ENCODE measurements at places on chromosomes 4 and X.
A peak's percentile ranks its signal among the peaks of the same experiment; 100 is the strongest.

DNA sequence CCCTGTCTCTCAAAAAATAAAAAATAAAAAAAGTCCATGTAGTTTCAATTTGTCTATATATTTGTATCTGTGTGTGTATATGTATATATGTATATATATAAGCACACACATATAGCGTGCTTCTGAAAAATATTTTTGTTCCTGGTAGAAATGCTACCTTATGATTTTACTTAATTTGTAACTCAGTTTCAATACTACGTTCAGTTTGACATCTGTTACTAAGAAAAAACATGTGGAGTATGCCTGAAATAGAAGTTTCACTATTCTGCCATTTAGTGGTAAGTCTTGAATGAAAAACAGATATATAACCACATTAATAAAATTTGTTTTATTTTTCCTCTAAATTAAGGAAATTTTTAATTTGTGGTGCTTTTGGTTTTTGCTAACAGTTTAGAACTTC lies 14.2 kb downstream of the FSTL5 start:
- H3K27me3 ChIP-seq, result no peaks in the 10 kb centered on the region
- H3K4me3 ChIP-seq, result no peak overlapping the region

- H3K36me3 ChIP-seq, result no peaks in the 10 kb centered on the region
- H3K27me3 ChIP-seq, result no peaks in the 10 kb centered on the region
- peaks cover 5% of the 10 kb centered on the region for H3K4me1 ChIP-seq
- no peak overlapping the region for H3K4me3 ChIP-seq
- no peak for DNase-seq
- H3K27ac ChIP-seq, result no peak overlapping the region
These were observed 230.7 kb downstream of the NR3C2 start for GRCh38 chr4:148211533-148211932.

- no peak overlapping the region for H3K4me3 ChIP-seq
- H3K27me3 ChIP-seq, result no peaks in the 10 kb centered on the region
- no peaks in the 10 kb centered on the region for H3K4me1 ChIP-seq
These were observed 64.8 kb upstream of the CXXC4 start for GRCh38 chr4:104559502-104559901.

GRCh38 chr4:138310498-138310897 lies 68.3 kb upstream of the SLC7A11 start:
- no peak for DNase-seq
- H3K27ac ChIP-seq, result no peak overlapping the region
- H3K4me3 ChIP-seq, result no peak overlapping the region
- H3K27me3 ChIP-seq, result no peaks in the 10 kb centered on the region
- H3K4me1 ChIP-seq, result no peaks in the 10 kb centered on the region

GRCh38 chr4:107631560-107631959 lies 88.5 kb downstream of the PAPSS1 start:
- H3K36me3 ChIP-seq, result peaks cover 18% of the 10 kb centered on the region
- no peak overlapping the region for H3K4me3 ChIP-seq
- H3K4me1 ChIP-seq, result no peaks in the 10 kb centered on the region
- H3K27me3 ChIP-seq, result no peaks in the 10 kb centered on the region

DNA sequence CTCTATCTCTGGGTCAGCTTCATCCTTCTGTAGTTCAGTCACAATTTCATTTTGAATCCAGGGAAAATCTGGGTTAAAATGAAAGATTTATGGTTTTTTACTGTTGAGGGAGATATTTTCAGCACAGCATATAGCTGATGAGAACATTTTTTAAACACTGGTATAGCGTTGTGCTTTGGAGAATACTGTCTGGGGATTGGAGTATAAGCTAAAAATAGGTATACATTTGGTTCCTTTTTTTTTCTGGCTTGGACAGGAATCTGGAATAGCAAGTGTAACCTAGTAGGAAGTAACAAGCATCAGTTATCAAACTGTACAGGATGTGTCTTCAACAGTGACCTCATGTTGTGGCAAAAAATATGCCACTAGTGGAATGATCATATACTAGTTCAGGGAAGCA lies 149.1 kb downstream of the GRXCR1 start:
- no peaks in the 10 kb centered on the region for H3K4me1 ChIP-seq
- H3K27ac ChIP-seq, result no peak overlapping the region
- no peak overlapping the region for H3K4me3 ChIP-seq
- no peaks in the 10 kb centered on the region for H3K27me3 ChIP-seq
- H3K36me3 ChIP-seq, result no peaks in the 10 kb centered on the region

GRCh38 chr4:22720091-22720490 lies 27.4 kb downstream of the GBA3 start:
- DNase-seq, result no peak
- H3K4me1 ChIP-seq, result no peaks in the 10 kb centered on the region
- H3K27ac ChIP-seq, result no peak overlapping the region
- no peak overlapping the region for H3K4me3 ChIP-seq
- H3K36me3 ChIP-seq, result no peaks in the 10 kb centered on the region

GRCh38 chrX:111506826-111507225 lies 4.6 kb upstream of the SERTM2 start:
- H3K4me3 ChIP-seq, result no peak overlapping the region
- H3K27me3 ChIP-seq, result no peaks in the 10 kb centered on the region
- H3K27ac ChIP-seq, result no peak overlapping the region
- no peaks in the 10 kb centered on the region for H3K4me1 ChIP-seq
- DNase-seq, result no peak

DNA sequence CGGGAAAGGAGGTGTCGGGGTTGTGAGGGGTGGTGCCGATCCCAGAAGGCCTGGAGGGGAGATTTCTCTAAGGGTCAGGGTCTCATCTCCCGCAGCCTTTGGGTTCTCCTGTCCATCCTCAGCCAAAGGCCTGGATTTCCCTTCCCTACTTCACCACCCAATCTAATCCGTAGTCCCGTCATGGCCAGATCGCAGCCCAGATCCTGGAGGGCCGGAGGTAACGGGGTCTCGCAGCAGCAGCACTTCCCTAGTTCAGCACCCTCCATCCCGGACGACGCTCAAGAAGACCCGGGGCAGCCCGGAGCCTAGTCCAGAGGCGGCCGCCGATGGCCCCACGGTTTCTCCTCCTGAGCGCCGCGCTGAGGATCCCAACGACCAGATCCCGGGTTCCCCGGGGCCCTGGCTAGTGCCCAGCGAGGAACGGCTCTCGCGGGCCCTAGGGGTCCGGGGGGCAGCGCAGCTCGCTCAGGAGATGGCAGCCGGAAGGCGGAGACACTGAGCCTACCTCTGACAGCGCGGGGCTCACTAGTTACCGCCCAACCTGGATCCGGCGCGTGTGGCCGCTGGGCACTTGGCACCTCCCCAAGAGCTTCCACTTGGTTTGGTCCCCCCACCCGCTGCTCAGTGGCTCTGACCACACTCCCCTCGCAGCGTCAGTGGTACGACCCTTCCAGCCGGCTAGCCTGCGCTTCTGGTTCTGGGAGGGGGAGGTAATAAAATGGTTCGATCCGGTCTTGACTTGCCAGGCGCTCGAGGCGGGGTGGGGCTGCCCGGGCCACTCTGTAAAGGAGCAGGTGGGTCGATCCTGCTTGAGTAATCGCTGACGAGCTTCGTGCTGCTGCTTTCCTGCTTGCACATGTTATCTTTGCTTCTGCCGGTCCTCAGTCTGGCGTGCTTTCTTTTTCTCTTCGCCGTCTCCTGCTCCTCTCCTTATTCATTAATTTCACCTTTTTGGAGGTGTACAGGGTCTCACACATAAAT lies 3.6 kb downstream of the MAGIX start:
- no peaks in the 10 kb centered on the region for H3K27me3 ChIP-seq
- H3K36me3 ChIP-seq, result no peaks in the 10 kb centered on the region
- H3K27ac ChIP-seq, result peak overlapping the region; percentile 81
- DNase-seq, result peak; percentile 67

GRCh38 chrX:50161127-50161526 lies 39.7 kb downstream of the AKAP4 start:
- H3K27ac ChIP-seq, result no peak overlapping the region
- H3K4me1 ChIP-seq, result no peaks in the 10 kb centered on the region
- DNase-seq, result no peak

DNA sequence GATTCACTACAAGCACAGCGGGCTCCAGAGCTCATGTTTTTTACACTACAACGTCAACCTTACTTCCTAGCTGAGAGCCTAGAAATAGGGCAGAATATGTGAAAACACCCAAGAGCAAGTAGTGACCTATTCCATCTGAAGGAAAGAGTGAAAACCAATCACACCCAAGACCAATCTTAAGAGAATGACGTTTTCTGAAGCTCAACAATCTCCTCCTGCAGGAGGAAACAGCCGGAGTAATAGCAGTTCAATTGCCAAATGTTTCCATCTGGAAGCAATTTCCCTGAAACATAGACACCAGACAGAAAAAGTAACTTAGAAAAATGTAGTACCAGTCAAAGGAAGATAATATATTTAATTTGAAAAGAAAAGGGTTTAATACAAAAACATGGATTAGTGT lies 142.4 kb downstream of the ANXA5 start:
- no peaks in the 10 kb centered on the region for H3K4me1 ChIP-seq
- no peaks in the 10 kb centered on the region for H3K27me3 ChIP-seq
- DNase-seq, result no peak
- H3K36me3 ChIP-seq, result no peaks in the 10 kb centered on the region
- no peak overlapping the region for H3K27ac ChIP-seq
- no peak overlapping the region for H3K4me3 ChIP-seq

DNA sequence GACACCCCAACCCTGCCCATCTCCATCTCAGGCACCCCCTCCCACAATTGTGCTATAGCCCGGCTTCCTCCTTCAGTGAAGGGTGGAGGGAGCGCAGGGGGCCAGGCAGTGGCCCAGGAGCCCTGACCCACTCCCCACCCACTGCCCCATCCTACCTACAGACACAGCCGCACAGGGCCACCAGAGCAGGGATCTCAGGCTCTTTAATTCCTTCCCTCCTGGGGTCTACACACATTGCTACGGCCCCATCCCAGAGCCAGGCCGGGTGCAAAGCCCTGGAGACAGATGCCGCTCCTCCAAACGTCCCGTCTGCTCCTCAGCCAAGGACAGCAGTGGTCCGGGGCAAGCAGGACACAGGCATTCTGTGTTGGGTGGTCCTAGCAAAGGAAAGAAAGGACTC lies 12.8 kb upstream of the DUSP9 start:
- no peaks in the 10 kb centered on the region for H3K27me3 ChIP-seq
- no peak for DNase-seq
- H3K36me3 ChIP-seq, result no peaks in the 10 kb centered on the region
- H3K4me1 ChIP-seq, result no peaks in the 10 kb centered on the region
- no peak overlapping the region for H3K27ac ChIP-seq
- H3K4me3 ChIP-seq, result no peak overlapping the region

- no peak overlapping the region for H3K27ac ChIP-seq
- peak; percentile 24 for DNase-seq
- no peaks in the 10 kb centered on the region for H3K27me3 ChIP-seq
These were observed 38.8 kb downstream of the SEPTIN6 start for GRCh38 chrX:119654112-119654531.

- DNase-seq, result no peak
- H3K27me3 ChIP-seq, result no peaks in the 10 kb centered on the region
- H3K36me3 ChIP-seq, result no peaks in the 10 kb centered on the region
- H3K4me1 ChIP-seq, result no peaks in the 10 kb centered on the region
These were observed 24.1 kb downstream of the ETDA start for GRCh38 chrX:135275973-135276372.

GRCh38 chr4:127856813-127857447 lies 23.8 kb upstream of the PLK4 start:
- no peak overlapping the region for H3K4me3 ChIP-seq
- no peaks in the 10 kb centered on the region for H3K27me3 ChIP-seq
- H3K36me3 ChIP-seq, result no peaks in the 10 kb centered on the region
- no peaks in the 10 kb centered on the region for H3K4me1 ChIP-seq
- DNase-seq, result no peak
- H3K27ac ChIP-seq, result no peak overlapping the region

DNA sequence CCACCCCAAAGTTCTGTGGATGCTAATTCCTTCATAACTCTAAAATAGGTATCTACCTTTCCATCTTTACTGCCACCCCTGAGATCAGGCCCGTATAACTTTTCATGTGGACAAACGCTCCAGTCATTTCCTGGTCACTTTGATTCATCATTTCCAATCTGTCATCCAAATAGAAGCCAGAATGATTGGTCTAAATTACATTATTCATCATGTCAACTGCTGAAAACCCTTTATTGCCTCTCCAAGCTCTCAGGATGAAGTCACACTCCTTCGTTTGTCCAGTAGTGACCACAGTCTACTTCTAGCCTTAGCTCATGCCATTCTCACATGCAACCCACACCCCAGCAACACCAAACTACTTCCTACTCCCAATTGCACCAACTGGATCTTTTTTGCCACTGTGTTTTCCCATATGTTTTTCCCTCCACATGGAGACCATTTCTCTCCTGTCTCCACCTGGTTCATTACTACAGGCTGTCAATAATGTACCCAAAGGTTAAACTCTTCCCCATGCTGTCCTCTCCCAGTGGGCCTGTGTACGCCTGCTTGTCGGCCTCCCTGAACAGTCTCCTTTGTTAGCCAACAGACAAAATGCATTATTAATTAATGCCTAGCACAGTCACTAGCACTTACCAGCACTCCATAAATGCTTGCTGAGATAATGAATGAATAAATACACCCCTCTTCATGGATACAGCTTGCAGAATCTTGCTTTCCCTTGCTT lies 382.6 kb upstream of the NOCT start:
- no peaks in the 10 kb centered on the region for H3K27me3 ChIP-seq
- no peak overlapping the region for H3K27ac ChIP-seq
- no peaks in the 10 kb centered on the region for H3K4me1 ChIP-seq
- H3K36me3 ChIP-seq, result no peaks in the 10 kb centered on the region
- no peak for DNase-seq
- H3K4me3 ChIP-seq, result no peak overlapping the region

- no peaks in the 10 kb centered on the region for H3K36me3 ChIP-seq
- H3K4me3 ChIP-seq, result no peak overlapping the region
- H3K27ac ChIP-seq, result no peak overlapping the region
- no peaks in the 10 kb centered on the region for H3K27me3 ChIP-seq
- DNase-seq, result no peak
- H3K4me1 ChIP-seq, result no peaks in the 10 kb centered on the region
These were observed 556.9 kb upstream of the SLIT2 start for GRCh38 chr4:19694812-19695211.

- H3K27me3 ChIP-seq, result no peaks in the 10 kb centered on the region
- H3K4me1 ChIP-seq, result no peaks in the 10 kb centered on the region
These were observed 235.4 kb upstream of the FGF13 start for GRCh38 chrX:138946926-138947325.

Measured in CD4-positive, CD25-positive, alpha-beta regulatory T cell (primary cell).